ENCODE measurements at places on chromosomes 6 and 20.

DNA sequence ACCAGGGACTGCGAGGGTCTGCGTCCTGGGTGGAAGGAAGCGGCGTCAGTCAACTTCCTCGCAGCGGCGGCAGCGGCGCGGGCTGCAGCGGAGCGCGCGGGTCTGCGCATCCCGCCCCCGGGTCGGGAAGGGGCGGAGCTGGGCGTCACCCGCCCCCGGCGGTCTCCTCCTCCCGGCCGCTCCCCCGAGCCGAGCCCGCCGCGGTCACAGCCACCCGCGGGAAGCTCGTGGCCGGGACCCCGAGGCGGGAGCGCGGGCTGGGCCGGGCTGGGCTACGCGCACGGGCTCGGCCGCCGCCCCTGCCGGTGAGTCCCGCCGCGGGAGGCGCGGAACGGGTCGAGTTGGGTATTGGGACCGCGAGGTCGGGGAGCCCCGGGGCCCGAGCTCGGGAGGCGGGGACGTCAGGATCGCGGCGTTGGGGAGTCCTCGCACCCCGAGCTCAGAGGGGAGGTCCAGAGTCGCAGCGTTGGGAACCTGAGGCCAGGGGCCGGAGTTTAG is at the start of gene PAQR8:
TSS of gene PAQR8 (plus strand) at position 207 of the 498 bp plus-strand sequence. CDS start 41,063 bp downstream, outside the sequence.
- DNase-seq, result peak; percentile 56

GRCh38 chr20:59082077-59082740 is 39.6 kb upstream of the PRELID3B start:
- no peak for DNase-seq

DNA sequence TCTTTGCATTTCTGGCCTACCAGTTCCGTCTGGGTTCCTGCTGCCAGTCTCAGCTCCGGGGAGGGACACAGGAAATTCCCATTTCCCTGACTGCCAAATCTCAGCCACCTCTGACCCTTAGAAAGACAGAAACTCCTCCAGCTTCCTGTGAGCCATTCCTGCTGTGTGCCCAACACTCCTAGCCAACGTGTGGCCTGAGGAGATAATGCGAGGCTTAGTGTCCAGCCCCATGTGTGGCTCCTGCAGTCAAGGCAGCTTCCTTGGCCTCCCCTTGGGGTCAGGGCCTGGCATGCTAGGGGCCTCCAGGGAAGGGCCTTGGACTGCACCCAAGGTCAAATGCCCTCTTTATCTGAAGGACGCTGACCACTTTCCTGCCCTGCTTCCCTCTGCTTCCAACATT is 45.1 kb downstream of the MAFB start:
- DNase-seq, result no peak

- no peak for DNase-seq
Measured at GRCh38 chr20:52275181-52275691, 83.7 kb upstream of the ZFP64 start.

DNA sequence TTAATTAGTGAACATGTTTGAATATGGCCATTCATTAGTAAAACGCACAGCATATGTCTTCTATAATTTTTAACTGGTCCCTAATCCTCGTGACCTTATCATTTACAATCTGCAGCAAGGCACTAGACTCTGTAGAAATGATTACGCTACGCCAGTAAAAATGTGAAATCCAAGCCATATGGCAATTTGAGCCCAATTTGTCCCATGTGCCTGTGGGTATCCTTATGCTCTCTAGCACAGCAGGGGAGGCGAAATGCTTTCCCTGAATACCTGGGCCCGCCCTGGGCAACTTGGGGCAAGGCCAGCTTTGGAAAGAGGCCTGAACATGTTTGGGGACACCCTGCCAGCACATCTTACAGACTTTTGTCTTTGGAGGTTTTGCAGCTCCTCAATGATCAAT is 122.7 kb upstream of the AGPAT4 start:
- no peak for DNase-seq

GRCh38 chr6:12182676-12183075 is 107.5 kb upstream of the EDN1 start:
- DNase-seq, result no peak

DNA sequence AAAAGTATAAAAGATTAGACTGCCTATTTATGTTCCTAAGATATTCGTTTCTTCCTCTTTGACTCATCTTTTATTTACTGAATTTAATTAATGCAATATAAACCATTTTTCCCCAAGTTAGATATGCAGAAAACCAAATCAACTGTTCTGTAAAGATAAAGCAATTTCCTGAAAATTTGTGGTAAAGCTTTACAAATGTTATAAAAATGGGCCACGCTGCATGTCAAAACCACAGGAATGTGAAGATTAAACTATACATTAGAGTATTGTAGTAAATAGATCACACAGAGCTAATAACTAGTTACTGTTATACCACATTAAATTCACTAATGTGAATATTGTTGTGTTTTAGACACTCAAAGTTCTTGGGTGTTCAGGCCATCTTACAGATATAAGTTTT is 83.4 kb downstream of the OPN5 start:
- no peak for DNase-seq

DNA sequence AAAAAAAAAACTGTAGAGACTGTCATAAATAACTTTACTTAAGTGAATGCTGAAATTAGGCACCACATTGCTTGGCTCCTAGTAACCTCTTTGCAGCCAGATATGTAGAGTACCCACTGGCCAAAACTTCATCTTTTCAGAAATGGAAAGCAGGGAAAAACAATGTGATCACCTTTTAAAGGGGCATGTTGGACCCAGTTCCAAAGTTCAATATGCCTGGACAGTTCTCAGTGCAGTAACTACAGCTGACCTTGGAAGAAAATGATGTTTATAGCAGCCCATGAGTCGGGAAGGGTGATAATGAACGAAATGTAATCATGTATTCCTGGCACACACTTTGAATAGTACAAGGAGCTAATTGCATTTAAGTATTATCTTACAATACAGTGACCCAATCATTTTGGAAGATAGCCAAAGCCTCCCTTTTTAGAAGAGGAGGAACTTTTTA is 93.6 kb upstream of the TAB2 start:
- DNase-seq, result no peak

- no peak for DNase-seq
Measured at GRCh38 chr6:31502586-31502985, 4.6 kb downstream of the MICB start.

DNA sequence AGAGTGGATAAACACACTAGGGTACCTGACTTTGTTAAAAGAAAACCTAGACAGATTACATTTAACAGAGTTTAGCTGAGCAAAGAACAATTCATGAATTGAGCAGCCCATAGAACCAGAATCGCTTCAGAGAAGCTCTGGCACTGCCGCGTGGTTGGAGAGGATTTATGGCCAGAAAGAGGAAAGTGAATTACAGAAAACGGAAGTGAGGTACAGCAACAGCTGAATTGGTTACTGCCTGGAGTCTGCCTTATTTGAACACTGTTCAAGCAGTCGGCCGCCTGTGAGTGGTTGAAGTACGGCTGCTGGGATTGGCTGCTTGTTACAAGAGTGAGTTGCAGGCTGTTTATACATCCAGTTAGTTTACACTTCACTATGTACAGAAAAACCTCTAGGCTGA is 253.8 kb upstream of the CDYL start:
- no peak for DNase-seq

GRCh38 chr20:6780433-6781190 is 13.1 kb downstream of the BMP2 start:
- no peak for DNase-seq

GRCh38 chr20:8118039-8118438 is 14.0 kb upstream of the PLCB1 start:
- DNase-seq, result no peak

DNA sequence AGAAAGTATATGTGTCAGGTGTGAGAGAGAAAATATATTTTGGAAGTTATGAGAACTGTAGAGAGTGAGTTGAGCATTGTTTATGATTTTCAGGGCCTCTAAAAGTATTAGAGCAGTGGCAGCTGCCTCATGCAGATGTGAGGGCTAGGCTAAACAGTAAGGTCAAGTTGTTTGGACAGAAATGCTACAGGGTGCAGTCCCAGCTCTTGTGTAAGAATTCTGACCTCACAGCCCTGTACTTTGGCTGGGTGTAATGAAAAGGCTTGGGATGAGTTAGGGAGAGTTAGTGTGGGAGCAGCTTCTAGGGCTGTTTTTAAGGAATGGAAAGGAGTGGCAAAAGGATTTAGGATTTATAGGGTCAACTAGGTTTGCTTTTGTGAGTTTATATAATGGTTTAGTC is 764.8 kb upstream of the ADGRB3 start:
- no peak for DNase-seq

DNA sequence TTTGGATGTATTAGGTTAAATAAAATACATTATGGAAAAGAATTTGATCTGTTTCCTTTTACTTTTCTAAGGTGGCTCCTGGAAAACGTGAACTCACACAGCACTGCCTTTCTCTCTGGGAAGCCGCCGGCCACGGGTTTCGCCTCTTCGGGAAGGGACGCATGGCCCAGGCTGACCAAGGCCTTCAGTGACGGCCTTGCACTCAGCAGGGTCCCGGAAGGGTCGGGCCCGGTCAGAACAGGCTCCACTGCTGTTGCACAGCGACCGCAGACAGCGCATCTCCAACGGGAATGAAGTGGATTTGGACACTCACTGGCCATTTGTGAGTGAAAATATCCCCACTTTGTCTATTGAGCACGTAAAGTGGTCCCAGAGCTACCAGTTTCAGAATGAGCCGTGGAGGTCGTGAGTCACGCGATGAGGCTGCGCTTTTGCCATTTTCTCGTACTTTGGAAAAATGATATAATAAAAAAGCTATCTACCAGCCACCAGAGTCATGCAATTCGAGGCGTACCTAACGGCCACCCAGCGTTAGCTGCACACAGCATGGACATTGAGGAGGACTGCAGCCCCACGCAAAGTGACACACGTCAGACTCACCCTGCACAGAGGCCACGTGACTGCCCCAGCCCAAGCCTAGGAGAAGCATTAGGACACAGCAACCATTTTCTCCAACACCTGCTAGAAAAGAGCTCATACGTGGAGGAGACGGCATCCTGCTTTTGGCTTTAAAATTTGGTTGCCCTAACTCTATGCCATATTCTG is 244.3 kb downstream of the TTLL2 start:
- no peak for DNase-seq

DNA sequence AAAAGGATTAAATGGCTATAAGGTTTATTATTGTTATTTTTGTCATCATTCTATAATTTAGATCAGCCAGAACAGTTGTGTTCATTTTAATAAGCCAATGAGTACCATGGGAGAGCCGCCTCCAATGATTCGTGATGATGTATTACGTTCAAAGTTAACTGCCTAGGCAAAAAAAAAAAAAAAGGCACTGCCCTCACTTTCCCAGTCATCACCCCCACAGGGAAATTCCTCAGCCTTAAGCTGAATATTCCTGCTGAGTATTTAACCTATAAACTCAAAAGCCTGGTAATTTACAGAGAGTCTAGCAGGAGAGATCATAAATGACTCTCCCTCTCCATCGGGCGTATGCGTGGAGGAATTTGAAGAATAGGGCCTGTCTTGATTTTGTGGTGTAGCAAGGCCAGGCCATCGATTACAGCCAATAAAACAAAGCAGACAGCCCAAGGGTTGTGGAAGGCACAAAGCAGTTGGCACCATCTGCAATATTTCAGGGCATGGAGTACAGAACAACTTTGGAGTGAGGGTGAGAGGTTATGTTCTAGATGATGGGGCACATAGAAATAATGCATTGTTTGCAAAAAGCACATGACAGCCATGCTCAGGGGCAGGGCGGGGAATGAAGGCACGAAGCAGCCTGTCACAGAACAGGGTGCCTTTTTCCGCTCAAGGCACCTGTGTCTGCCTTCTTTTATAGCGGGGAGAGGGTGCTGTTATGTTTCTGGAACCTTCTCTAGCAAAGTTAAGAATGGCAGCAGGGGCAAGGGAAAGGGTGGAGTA is 138.2 kb upstream of the DTNBP1 start:
- DNase-seq, result no peak

DNA sequence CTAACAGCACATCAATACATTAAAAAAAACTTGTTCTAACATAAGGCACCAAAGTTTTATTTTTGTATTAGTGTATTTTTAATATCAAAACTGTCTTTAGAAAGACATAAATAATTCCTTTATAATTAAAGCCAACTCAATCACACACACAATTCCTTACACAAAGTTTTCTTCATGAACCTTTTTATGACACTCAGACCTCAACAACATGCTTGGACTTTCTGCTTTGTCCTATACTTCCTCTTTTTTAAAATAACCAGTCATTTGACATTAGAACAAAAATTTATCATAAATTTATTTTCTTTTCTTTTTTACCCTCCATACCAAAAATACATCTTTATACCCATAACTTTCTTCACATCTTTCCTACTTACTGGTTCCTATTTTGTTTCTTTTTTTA is 292.0 kb upstream of the ARID1B start:
- no peak for DNase-seq

DNA sequence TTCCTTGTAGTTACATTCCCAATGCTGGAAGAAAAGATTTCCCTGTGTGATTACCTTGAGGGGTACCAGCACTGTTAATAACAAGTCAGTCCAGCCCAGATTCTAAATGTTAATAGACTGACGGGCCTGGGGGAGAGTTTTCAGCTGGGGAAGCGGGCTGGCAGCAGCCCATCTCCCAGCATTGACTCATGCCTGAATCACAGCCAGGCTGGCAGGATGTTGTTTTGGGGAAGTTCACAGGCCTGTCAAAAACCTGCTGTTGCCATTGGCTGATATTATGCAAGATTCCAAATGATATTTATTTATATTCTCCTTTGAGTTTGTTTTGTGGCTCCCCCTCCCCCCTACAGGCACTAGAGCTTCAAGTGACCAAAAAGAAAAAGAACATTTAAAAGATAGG is 213.9 kb upstream of the CNR1 start:
- DNase-seq, result no peak

DNA sequence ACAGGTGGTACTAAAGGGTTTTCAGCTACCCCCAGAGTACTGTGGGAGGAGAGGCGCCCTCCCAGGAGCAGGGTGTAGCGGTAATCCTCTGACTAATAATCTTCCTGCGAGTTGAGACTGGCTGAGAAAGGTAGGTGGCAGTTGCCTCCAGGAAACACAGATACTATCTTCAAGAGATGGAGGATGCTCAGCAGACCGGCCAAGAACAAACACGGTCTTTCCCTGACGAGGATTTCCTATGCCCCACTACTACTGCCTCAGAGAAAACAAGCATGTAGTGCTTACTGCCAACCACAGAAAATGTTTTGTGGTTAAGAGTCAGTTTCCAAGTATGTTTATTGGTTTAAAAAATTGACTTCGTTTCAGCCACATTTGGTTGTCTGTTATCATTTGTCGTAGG is 26.8 kb downstream of the C6orf89 start:
- DNase-seq, result peak; percentile 91

DNA sequence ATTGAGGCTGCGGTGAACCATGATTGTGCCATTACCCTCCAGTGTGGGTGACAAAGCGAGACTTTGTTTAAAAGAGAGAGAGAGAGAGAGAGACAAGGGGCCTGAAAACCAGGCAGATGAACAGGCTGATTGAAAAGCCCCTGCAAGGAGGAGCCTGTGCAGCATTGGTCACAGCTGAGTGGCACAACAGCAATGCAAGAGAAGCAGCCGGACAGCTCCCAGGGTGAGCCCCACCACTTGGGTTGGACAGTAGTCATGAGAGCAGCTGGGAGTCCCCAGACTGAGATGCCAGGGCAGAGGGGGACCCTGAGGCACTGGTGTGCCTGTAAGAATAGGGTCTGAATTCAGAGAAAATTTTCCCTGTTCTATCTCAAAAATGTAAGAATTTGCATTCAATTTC is 10.2 kb downstream of the DNPH1 start:
- no peak for DNase-seq

GRCh38 chr6:14436592-14437132 is 319.1 kb downstream of the CD83 start:
- DNase-seq, result no peak

- DNase-seq, result no peak
Measured at GRCh38 chr6:138727182-138727581, 46.4 kb upstream of the CCDC28A start.
